ENCODE measurements at places on chromosomes 6 and 20. TPM values are rescaled to one million over a fixed set of nuclear protein-coding genes. Genes with fewer than 3 reads are reported as not detected.

The RSPO4 gene
- not detected for total RNA-seq

The COL19A1 gene
- not detected for total RNA-seq

The PXMP4 gene
- 9.3 TPM for total RNA-seq

The MYCT1 gene
- not detected for total RNA-seq

The MRPS26 gene
- total RNA-seq = 53.2 TPM

The DTD1 gene
- 70.2 TPM for total RNA-seq

The ZNF311 gene
- total RNA-seq = not detected

The EYA2 gene
- 0.08 TPM for total RNA-seq

The TP53TG5 gene
- not detected for total RNA-seq

The CLIC5 gene
- 1.2 TPM for total RNA-seq

Measured in SJSA1 (cell line).